Activated T-helper 17 cell treated with anti-CD3 and anti-CD28 coated beads, Interleukin-2, amount 50 U/mL, for 72 hours (primary cell): ENCODE measurements at places on chromosomes 3 and 15. TPM values are rescaled to one million over a fixed set of nuclear protein-coding genes. Genes with fewer than 3 reads are reported as not detected.

- ATAC-seq: no peak
Observed at GRCh38 chr3:101873619-101874018, 24.3 kb downstream of the NFKBIZ start.

DNA sequence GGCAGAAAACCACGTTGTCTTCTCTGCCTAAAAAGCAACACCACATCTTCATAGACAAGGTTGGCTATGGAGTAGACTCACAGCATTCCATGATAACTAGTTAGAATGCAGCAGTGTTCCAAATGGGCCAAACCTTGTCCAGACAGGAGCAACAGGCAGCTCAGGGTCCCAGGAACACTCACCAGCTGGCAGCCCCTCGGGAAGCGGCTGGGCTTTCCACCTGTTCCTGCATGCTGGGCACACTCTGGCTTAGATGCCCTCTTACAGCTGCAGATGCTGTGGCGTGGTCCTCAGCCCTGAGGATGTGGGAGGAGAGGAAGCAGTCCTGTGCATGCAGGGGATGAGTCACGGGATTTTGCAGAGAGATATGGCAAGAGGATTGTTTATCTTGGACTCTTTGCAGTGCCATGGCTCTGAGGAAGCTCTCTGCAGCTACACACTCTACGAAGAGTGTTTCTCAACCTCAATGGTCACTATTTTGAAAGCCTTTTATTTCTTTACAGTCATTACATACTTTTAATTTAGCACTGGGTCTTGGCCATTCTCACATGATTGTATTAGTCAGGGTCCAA lies 11.3 kb downstream of the NRROS start:
- ATAC-seq: peak; percentile 84

GRCh38 chr3:108569336-108569735 lies 19.9 kb downstream of the CIP2A start:
- ATAC-seq: no peak

GRCh38 chr3:144409319-144409718 lies 437.7 kb downstream of the DIPK2A start:
- no peak for ATAC-seq

GRCh38 chr15:61621146-61621545 lies 392.0 kb upstream of the RORA start:
- ATAC-seq: peak; percentile 31

- ATAC-seq: peak; percentile 44
Observed at GRCh38 chr3:171833789-171834460, 9.2 kb upstream of the TMEM212 start.

DNA sequence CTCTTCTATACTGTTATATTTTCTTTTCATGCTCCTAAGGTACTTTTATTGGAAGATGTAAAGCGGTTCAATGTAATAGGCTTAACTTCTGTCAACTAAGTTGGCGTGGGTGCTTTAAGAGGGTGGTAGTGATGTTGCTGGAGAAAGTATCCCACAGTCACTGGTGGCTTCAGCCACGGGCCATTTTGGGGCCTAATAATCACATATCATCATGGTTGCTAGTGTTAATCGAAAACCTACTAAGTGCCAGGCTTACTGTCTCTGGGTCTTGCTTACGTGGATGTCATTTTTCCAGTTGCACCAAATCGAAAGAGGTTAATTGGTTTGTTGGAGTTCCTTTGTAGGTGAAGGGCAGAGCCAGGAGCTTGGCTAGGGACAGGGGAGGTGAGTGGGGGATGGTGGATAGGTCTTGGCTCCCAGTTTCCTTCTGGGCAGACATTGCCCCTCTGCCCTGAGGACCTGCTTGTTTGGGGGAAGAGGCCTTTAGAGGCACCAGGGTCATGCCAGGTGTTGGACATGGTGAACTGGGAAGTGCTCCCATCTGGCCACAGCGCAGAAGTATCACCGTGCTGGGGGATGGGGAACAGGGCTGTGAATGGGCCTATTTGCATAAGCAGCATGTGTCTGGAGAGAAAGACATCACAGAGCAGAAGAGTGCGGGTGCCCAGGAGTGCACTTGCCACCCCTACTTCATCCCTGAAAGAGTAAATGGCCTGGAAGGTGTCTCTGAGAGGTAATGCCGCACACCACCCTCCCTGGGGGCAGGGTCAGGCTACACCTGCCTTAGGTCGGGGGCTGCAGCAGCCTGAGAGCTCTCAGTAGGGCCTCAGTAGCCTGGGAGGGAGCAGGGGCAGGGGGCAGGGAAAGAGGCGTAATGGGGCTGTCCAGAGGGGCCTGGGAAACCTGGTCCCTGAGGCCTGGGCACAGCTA lies 62.4 kb upstream of the POLG start:
- no peak for ATAC-seq

- peak; percentile 32 for ATAC-seq
Observed at GRCh38 chr3:45716790-45717336, 27.7 kb downstream of the SACM1L start.

DNA sequence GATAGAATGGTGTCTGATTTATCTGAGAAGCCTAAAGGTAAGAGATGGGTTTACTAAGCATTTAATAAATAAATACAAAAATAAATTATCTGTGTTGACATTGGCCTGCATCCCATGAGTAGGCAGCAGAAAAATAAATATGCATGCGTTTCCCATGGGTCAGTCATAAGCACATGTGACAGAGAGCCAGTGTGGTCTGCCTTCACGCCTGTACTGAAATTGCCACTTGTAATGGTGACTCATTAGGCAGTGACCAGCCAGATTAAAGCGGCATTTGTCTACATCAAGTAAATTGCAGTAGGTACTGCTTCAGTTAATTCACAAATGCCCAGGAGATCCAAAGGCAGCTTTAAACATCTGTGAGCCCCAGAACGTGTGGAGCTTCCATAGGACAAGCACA lies 399.6 kb downstream of the NAALADL2 start:
- ATAC-seq: no peak

GRCh38 chr15:99345832-99346462 lies 94.7 kb downstream of the LRRC28 start:
- ATAC-seq: no peak

- peak; percentile 61 for ATAC-seq
Observed at GRCh38 chr3:134374105-134374790, at the start of gene AMOTL2. TSS of gene AMOTL2 (minus strand) at chr3:134374447. CDS start at chr3:134371433, 3,014 bp downstream.

GRCh38 chr3:63762934-63763550 lies 56.1 kb upstream of the C3orf49 start:
- no peak for ATAC-seq

DNA sequence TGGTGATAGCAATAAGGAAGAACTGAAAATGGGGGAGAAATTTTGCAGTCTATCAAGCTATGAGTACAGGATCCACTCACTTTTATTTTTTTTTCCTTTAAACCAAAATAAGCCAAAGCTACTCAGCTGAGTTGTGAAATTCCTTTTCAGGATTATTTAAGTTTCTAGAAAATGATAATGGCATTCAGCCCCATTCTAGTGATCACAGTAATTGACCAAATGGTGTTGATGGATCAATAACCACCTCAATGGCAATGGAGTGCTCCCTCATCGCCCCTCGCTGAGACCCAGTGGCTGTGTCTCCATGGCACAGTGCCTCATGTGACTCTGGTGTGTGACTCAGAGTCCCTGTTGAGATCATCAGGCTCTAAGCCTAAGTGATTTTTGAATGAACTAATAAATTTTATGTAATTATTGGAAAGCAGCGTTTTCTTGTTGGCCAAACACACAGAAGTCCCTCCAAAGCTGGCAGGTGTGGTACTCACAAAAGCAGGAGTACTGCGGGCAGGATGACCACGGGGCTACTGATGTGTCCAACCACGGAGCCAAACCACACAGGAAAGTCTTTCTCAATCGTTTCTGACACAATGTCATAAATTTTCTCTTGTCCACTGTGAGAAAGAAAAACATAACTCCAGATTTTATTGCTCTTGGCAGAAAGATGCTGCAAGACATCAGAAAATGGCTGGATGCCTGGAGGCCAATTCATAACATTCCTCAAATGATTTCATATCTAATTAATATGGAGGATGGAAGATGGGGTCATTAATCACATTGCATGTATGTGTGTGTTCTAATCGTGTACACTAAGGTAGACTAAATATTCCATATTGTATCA lies 14.4 kb upstream of the STARD5 start:
- no peak for ATAC-seq

DNA sequence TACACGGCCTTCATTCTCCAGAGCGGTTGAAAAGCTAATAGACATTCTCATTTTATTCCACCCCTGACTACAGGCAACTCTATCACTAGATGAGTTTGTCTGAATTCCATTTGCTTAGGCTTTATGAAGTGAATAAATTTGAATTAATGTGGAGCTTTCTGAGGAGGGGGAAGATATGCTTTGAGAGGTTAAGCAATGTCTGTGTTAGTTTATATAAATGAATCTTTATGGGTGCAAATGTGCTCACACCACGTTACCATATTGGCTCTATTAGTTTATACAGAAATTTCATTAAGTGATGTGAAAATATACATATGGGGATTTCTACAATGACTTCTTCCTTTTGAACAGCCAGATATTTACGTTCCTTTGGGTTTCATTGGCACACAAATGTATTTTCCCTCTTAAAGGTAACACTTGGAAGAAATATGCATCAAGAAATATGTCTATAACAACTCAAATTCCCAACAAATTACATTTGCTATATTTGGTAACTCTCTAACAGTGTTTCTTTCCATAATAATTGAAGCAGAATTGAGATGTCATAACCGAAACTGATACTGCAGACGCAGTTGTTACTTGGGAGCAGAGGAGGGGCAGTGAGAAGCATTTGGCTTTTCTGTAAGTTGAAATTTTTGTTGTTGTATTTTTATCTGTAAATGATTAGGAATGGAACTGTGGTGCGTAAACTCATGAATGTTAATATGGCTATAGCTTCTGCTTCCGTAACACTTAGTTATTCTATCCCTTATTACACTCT lies 359.4 kb downstream of the CACNA2D3 start:
- ATAC-seq: no peak

DNA sequence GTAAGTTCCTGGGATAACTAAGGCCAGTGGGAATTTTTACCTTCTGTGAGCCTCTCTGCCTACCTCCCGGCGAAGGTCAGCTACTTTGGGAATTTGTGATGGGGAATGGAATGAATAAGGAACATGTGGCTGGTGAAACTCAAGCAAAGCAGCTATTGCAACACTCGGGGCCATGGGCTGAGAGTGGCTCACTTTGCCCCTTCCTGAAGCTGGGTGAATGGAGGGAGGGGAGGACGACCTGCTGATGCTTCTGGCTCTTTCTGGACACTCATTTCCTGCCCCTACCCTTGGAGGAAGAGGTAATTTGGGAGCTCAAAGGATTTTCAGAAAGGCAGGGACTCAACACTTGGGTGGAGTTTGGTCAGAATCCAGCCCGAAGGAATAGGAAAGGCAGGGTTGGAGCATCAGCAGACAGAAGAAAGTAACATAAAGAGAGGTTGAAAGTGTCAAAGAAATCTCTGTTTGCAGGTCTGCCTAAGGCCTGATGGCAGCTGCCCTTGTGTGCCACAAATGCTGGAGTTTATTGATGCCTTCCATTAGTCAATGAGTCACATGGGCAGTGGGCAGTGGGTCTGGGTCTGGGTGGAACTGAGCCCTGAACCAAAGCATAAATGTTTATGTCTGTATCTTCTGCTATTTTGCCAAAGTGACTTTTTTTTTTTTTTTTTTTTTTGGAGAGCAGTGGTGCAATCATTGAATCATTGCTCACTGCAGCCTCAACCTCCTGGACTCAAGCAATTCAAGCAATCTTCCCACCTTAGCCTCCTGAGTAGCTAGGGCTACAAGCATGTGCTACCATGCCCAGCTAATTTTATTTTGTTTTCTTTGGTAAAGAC lies 12.4 kb downstream of the LAMP3 start:
- ATAC-seq: no peak

- ATAC-seq: no peak
Observed at GRCh38 chr3:16251316-16252085, 13.2 kb downstream of the DPH3 start.

DNA sequence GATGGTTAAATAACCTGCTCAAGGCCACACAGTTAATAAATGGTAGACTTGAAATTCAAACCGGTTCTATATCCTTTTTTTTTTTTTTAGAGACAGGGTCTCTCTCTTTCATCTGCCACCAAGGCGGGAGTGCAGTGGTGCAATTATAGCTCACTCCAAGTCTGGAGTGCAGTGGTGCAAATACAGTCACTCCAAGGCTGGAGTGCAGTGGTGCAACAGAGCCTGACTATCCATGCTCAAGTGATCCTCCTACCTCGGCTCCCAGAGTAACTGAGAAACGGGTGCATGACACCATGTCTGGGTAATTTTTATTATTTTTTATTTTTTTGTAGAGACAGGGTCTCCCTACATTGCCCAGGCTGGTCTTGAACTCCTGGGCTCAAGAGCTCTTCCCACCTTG lies 23.4 kb downstream of the DPP8 start:
- no peak for ATAC-seq

GRCh38 chr15:49815950-49816349 lies 195.1 kb downstream of the DTWD1 start:
- ATAC-seq: no peak

- no peak for ATAC-seq
Observed at GRCh38 chr3:10955711-10956453, 36.7 kb upstream of the SLC6A1 start.

- ATAC-seq: no peak
Observed at GRCh38 chr3:106097817-106098435, 229.1 kb upstream of the CBLB start.

GRCh38 chr15:59591356-59591755 lies 20.2 kb upstream of the GCNT3 start:
- peak; percentile 15 for ATAC-seq

- peak; percentile 77 for ATAC-seq
Observed at GRCh38 chr3:18825665-18826064, 322.6 kb upstream of the KCNH8 start.

The EFCAB12 gene
- total RNA-seq: 0.63 TPM

The PCBP4 gene
- 18.5 TPM for total RNA-seq

The RARB gene
- not detected for total RNA-seq

The ADAMTS9 gene
- total RNA-seq: not detected

The SNURF gene
- total RNA-seq: 10.4 TPM

The STRIT1 gene
- total RNA-seq: not detected

The CPNE4 gene
- not detected for total RNA-seq

The H1-8 gene
- total RNA-seq: not detected

The TMCO5A gene
- total RNA-seq: not detected

The COL7A1 gene
- 6.3 TPM for total RNA-seq

The GOLGA6L10 gene
- total RNA-seq: 1.5 TPM

The ASB14 gene
- total RNA-seq: not detected
